ENCODE measurements at places on chromosomes 11 and 22. TPM values are rescaled to one million over a fixed set of nuclear protein-coding genes. Genes with fewer than 3 reads are reported as not detected.

DNA sequence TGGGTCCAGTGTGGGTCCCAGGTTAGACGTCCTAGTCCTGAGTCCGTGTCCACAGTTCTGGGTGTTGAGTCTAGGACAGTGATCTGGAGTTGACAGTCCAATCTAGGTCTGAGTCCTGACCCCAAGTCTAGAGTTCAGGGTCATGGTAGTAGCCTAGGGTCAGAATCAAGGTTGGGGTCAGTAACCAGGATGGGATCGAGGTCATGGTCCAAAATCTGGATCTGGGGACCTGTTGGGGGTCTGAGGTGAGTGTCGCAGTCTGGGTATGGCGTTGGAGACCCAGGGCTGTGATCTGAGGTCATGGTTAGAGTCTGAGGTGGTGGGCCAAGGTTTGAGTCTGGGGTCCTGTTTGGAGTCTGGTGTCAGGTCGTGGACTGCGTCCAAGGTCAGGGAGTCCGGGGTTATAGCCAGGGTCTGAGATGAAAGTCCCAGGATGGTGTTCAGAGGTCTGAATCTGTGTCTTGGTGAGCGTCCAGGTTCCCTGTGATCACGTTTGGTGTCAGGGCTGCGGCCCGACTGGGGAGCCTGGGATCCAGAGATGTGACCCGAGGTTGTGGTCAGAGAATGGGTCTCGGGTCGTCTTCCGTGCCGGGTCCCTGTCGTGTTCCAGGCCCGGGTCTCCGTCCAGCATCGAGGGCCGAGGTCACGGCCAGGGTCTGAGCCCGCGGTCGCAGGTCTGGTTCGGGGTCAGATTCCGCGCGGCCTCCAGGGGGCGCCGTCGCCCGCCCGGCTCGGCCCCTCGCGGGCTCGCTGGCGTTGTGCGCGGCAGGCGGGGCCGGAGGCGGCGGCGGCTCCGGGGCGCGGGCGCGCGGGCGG, 432 bp upstream of the GRK2 start:
- DNase-seq, result peak; percentile 79

- DNase-seq, result no peak
These were observed 50.3 kb downstream of the CDKN1C start for GRCh38 chr11:2835296-2835695.

DNA sequence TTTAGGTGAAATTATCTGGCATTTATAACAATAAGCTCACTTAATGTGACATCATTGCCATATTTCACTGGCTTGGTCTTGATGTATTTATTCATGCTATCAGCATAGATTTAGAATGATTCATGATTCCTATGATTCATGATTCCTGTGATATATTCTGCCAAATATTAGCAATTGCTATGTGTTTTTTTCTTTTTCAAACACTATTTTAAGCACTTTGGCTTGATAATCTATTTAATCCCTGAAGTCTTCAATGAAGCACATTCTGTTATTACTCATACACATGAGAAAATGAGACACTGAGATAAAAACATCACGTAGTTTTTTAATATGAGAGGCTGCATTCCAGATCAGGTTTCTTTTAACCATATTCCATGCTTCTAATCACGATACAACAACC, 78.5 kb downstream of the LUZP2 start:
- no peak for DNase-seq

DNA sequence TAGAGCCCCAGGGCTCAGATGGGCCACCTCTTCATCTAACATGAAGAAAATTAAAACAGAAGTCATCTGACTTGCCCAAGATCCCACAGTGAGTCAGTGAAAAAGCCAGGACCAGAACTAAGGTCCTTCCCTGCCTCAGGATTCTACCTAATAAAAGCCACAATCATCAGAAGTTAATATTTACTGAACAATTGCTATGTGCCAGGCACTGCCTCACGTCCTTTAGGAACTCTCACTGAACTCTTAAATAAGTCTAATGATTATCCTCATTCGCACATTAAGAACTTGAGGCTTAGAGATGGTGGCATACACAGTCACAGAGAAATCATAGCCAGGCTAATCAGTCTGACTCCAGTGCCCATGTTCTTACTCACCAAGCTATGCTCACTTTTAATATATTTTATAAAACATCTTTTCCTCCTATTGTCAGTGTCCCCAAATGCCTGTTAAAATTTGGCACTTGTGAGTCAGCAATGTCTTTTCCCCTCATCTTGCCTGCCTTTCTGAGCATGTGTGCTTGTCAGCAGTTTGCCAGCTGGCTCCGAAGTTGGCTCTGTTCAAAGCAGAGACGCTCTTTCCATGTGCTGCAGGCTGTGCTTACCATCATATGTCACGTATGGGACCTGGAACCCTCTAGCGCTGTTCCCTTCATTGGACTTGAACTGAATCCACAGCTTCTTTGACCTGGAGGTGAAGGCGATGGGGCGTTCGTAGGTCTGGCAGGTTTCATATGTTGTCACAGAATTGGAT, 21.5 kb upstream of the NRIP3 start:
- DNase-seq, result no peak

DNA sequence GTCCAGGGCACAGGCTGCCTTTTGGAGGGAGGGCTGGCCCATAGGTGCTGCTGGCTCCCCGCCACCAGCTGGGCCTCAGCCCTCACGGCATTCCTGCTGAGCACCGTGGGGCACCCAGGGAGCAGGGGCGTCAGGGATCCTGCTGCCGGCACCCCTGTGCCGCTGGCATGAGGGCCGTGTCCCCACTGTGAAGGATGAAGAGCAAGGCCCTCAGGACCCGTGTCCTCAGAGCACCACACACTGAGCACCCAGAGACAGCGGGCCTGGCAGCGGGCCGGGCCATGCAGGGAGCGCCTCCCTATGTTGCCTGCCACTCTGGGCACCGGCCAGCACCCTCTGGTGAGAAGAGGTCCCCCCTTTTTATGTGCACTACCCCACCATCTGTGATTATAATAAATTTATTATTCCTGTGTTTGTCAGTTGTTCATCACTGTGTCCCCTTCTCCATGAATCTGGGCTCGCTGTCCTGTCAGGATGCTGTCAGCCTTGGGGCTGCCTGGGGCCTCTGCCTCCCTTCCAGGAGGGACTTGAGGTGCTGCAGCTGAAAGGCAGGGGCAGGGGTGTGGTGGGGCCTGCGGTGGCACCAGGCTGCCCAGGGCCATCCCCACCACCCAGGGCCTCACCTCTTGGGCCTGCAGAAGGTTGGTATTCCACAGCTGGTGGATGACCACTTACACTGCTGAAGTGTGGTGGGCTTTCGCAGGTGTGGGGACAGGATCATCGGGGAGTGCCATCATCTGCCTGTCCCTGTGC, 80.0 kb downstream of the MED15 start:
- no peak for DNase-seq

DNA sequence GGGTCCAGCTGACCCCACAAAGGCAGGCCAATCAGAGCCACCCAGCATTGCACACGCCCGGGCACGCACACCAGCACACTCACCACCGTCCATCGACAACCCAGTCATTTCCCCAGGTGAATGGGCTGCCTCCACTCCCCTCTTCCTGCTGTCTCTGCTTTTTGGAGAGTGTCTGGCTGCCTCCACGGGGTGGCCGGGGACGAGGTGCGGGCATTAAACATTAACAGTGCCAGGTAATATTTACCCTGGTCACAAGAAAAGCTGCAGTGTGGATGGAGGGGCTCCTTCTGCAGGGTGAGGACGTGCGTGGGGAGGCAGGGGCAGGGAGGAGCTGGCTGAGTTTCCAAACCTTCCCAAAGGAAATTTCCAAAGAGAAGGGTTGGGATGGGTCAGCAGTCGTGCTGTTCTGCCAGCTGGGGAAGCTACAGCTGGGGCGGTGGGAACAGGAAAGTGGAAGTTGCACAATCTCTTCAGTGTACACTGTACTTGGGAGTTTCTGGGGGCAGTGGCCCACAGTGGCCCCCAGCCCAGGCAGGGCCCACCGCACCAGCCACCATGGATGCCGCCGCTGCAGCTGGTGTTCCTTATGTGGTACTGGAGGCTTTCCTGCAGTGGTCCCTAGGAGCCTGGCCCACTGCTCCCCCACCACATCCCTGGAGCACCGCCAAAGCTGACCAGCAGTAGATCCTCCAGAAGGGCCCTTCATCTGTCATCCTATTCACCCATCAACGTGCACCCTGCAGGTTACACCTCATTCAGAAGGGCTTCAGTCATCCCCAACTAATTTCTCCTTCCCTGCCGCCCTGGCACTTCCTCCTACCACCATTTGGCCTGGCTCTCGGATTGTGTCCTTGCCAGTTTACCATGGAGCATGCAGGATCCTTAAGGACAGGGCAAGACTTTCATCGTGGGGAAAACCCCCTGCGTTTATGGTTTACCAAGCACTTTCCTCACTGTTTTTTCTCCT, at the start of gene FXYD2:
Gene FXYD2, minus strand, starts transcription at position 174 of the 967 bp plus-strand sequence. Its CDS starts 66 bp downstream, at position 108.
- peak; percentile 79 for DNase-seq

ADAMTS8 gene
- 0.35 TPM for total RNA-seq

Data from heart left ventricle (tissue), 16 donors.